ENCODE measurements at places on chromosomes 7 and 10. TPM values are rescaled to one million over a fixed set of nuclear protein-coding genes. Genes with fewer than 3 reads are reported as not detected.

ZNF425 gene
- 1.1 TPM for polyA plus RNA-seq

ZNF239 gene
- 4.8 TPM for polyA plus RNA-seq

SUN3 gene
- not detected for polyA plus RNA-seq

OSBPL3 gene
- 4.7 TPM for polyA plus RNA-seq

DNA sequence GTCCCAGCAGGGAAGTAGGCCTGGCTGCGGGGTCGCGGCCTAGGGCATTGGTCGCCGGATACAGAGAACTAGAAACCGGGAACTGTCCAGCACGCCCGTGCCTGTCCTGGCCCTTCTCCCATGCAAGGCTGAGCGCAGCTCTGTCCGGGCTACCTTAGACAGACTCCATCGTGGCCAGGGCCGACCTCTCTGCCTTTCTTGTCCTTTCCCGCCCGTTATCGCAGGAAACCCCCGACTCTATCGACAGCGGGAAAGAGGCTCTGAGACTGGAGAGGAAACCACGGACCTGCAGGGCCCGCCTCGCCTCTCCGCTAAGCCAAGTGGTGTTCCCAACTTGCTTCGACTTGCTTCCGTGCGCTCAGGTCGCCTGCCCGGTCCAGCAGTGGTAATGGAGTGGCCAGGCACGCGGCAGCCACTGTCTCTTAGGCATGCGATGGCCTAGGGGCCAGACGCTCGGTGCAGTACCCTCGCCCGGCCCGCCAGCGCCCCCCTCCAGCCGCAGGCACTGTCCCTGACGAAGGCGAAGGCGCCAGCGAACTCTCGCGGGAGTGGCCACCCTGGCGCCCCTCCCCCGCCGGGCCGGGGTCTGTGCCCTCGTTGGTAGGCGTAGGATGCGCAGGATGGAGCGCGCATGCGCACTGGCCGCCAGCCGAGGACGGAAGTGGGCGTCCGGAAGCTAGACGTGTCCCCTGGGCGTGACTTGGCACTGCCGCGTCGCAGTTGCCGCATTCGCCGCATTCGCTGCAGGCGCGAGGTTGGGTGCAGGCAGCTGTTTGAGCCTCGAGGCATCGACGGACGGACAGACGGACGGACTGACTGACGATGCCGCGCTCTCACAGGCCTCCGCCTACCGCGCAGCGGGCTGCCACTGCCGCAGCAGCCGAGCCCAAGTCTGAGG lies 54.4 kb downstream of the MCMBP start:
- peak; percentile 57 for DNase-seq

DNA sequence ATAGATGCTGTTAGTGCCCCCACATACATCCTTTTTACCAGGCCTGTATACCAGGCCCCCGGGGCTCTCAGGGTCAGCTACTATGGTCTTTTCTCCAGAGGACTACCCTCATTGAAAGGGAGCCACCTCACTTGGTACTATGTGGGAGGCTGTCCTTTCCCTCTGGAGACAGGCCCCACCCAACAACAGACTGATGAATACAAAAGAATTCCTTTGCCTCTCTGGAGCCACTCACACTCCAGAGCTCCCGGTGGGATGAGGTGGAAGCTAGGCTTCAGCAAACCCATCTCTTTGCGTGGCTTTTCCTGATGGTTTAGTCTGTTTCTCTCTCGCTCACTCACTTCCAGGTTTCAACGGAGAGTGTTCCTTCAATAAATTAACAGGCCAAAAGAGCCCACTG lies 30.3 kb downstream of the ANKMY2 start:
- no peak for DNase-seq

- peak; percentile 24 for DNase-seq
These were observed 662 bp downstream of the POLR3A start for GRCh38 chr10:78028438-78029268.

DNA sequence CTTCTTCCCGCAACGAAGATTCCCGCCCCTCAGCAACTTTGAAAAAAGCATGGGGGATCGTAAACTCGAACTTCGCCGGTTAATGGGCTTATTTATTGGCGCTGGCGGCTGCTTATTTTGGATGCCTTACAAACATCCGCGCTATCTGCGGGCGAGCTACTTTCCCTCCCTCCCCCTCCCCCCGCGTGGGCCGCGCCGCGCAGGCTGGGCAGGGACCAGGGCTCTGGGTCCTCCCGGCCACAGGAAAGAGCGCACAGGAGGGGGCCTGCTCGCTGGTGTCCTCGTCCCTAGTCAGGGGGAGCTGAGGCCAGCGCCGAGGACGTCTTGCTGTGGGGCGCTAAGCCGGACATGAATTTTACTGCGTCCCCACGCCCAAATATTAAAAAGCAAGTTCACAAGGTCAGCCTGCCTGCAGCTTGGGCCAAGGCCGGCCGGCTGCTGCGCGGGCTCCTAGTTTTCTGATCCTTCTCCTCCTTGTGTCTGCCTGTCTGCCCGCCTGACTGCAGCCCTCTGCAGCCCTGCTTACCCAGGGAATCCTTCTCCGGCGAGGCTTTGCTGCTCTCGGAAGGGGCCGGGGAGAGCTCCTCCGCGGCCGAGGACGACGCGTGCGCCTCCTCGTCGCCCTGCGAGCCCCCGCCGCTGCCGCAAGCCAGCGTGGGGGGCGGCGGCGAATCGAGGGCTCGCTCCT lies 1.2 kb downstream of the HOXA10 start:
- no peak for DNase-seq

- peak; percentile 26 for DNase-seq
These were observed 47.6 kb downstream of the SLIT1 start for GRCh38 chr10:97138174-97138573.

DNA sequence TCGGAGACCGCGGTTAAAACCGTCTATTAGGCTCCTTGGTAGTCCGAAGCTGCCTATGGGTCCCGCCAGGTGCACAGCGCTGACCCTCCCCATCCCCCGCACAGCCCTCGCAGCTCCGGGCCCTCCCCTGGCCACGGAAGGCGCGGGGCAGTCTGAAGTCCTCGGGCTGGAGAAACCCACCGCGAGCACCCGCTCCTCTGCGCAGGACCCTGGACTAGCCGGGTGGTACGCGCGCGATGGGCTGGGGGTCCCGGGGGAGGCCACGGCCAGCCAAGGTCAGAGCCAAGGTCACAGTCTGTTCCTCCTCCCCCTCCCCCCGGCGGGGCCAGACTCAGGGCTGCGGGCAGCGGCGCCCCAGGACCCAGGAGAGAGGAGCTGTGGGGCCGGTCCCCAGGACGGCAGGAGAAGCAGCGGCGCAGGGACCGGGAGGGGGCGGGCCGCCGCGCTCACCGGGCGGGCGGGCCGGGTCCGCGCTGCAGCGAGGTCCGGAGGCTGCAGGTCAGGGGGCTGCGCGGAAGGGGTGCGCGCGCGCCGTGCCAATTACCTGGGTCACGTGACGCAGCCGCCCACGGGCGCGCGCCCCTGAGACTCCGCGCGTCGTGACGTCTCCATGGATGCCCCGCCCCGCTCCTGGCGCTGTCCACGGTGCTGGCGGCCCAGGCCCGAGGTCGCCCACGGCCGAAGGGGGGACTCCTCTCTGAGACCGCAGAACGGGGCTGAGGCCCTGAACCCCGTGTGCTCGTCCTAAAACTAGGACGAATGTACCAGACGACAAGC lies at the start of gene OGDHL:
Gene OGDHL, minus strand, starts transcription at position 535 of the 777 bp plus-strand sequence. CDS start 3,731 bp downstream, outside the sequence.
- DNase-seq, result peak; percentile 76

Data from pancreas (tissue), 10 donors.